ENCODE measurements at places on chromosomes 7 and 10.

GRCh38 chr7:1174881-1175596 lies 15.0 kb upstream of the ZFAND2A start:
- H3K4me1 ChIP-seq, result peaks cover 15% of the 10 kb centered on the region
- H3K27me3 ChIP-seq, result no peaks in the 10 kb centered on the region
- DNase-seq, result no peak

DNA sequence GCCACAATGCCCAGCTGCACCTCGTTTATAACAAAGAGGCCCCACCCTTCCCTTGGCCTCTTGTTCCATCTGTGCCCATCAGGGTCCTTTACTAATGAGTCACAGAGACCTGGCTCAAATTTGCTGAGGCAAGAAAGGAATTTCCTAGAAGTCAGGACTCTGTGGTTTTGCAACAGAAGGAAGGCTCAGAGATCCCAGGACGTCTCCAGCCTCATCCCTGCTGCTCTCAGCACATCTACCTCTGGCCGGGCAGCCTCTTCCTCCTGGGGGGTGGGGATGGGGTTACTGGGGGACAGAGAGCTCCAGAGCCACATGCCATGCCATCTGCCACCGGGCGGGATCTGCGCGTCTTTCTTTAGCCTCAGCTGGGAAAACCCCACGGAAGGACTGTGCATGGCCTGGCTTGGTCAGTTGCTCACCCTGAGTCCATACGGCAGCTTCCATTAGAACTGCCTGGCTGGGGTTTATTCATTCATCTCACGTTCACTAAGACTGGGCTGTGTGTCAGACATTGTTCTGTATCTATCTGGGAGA lies 41.9 kb upstream of the PSMG3 start:
- no peak overlapping the region for H3K4me3 ChIP-seq
- DNase-seq, result no peak
- H3K27me3 ChIP-seq, result no peaks in the 10 kb centered on the region
- H3K36me3 ChIP-seq, result no peaks in the 10 kb centered on the region
- H3K27ac ChIP-seq, result no peak overlapping the region

- peaks cover 12% of the 10 kb centered on the region for H3K4me1 ChIP-seq
- no peaks in the 10 kb centered on the region for H3K36me3 ChIP-seq
- H3K4me3 ChIP-seq, result no peak overlapping the region
These were observed 166.3 kb downstream of the ARHGAP12 start for GRCh38 chr10:31762316-31762715.

DNA sequence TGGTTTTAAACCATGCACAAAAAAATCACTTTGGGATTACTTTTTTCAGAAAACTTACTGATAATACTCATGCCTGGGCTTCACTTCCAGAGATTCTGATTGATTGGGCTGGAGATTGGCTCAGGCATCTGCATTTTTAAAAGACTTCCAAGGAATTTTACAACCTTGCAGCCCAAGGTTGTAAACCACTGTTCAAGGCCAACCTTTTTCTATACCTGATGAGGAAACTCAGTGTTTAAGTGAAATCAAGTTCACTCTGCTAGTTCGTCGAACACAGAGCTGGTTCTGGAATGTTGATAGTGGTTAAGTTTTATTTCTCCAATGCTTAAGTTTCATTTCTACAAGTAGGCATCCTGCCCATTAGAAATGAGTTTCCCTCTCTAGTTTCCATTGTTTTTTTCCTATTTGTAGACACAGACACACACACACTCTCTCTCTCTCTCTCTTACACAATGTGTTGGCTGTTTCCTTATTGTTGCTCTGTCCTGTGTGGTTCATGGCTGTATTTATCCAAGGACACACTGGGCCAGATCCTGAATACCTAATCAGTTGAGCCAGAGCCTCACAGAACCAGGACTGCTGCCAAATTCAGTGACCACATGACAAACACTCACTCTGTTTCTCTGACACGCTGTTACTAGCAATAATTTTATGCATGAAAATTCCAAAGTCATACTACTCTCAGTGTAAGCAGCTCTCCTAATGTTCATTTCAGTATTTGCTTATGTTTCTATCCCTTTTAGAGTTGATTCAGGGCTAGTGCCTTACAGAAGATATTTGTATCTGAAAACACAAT lies 3.7 kb upstream of the IFIT1B start:
- peak overlapping the region; percentile 13 for H3K27ac ChIP-seq
- H3K4me1 ChIP-seq, result no peaks in the 10 kb centered on the region
- no peaks in the 10 kb centered on the region for H3K36me3 ChIP-seq
- DNase-seq, result no peak
- H3K27me3 ChIP-seq, result no peaks in the 10 kb centered on the region
- H3K4me3 ChIP-seq, result no peak overlapping the region

DNA sequence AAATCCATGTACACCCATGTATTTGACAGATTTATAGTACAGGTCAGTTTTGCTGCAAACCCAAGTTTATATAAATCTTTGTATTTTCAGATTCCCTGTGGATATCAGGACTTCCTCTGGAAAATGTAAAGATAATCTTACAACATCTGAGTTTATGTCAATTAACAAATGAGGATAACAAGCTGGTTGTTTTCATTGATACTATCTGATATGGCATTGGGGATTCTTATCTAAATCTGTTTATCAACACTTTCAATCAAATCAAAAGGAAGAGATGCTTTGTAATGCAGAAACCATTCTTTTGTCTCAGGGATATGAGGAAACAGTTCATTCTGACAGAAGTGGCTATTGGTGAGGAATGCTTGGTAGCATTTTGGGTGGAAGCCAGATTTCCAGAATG lies 64.9 kb upstream of the FAM204A start:
- no peak for DNase-seq
- no peak overlapping the region for H3K27ac ChIP-seq
- H3K4me1 ChIP-seq, result no peaks in the 10 kb centered on the region
- H3K4me3 ChIP-seq, result no peak overlapping the region
- no peaks in the 10 kb centered on the region for H3K36me3 ChIP-seq
- H3K27me3 ChIP-seq, result no peaks in the 10 kb centered on the region

DNA sequence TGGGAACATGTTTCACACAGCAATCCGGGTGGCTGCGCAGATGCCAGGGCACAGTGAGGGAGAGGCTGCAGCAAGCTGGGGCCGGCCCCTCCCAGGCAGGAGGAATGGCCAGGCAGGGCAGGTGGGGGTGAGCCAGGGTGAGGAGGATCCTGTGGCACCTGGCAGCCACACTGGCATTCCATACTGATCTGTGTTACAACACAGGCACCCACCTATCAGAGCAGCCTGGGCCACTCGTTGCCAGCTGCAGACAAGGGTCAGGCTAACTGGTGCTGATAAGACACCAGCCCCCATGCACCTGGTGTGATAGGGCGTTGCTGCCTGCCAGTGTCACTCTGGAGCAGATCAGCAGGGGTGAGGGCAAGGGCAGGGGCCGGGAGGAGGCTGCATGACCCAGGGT lies 16.6 kb upstream of the RET start:
- no peak for DNase-seq
- H3K36me3 ChIP-seq, result no peaks in the 10 kb centered on the region
- no peak overlapping the region for H3K27ac ChIP-seq
- no peak overlapping the region for H3K4me3 ChIP-seq
- no peaks in the 10 kb centered on the region for H3K27me3 ChIP-seq

DNA sequence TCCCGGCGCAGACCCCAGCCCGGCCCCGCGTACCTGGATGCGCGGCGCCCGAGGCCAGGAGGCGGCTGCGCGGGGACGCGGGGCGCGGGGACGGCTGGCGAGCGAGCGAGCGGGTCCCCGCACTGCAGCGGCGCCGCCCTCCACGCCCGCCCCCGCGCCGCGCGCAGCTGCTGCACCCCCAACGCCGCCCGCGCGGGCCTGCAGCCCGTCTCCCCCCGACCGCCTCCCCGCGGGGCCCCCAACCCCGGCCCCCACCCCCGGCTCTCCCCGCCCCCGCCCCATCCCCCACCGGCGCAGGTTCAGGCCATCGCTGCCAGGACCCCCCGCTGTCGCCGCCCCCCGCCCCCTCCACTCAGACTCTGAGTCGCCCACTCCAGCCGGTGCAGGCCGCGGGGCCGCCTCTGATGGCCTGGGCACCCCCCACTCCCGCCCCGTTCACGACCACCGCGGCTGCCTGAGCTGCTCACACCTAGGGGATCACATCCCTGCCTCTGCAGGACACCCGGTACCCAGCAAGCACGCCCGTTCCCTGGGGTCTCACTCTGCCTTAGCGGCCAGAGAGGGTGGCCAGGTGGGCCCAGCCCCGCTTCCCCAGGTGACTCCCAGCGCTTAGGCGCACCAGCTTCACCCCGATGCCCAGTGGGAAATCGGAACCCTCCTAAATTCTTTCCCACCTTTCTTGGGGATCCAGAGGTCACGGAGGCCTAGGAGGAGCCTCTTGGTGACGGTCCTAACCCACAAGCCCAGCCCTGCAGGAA lies 13.9 kb upstream of the DNAAF5 start:
- H3K4me1 ChIP-seq, result no peaks in the 10 kb centered on the region
- H3K36me3 ChIP-seq, result no peaks in the 10 kb centered on the region
- H3K27ac ChIP-seq, result no peak overlapping the region
- H3K4me3 ChIP-seq, result no peak overlapping the region

GRCh38 chr7:148303295-148304082 lies 287.1 kb upstream of the C7orf33 start:
- no peak for DNase-seq
- no peaks in the 10 kb centered on the region for H3K36me3 ChIP-seq
- no peak overlapping the region for H3K4me3 ChIP-seq
- no peak overlapping the region for H3K27ac ChIP-seq

GRCh38 chr7:29871787-29872398 lies 65.6 kb downstream of the WIPF3 start:
- DNase-seq, result no peak
- H3K36me3 ChIP-seq, result no peaks in the 10 kb centered on the region
- no peaks in the 10 kb centered on the region for H3K4me1 ChIP-seq
- no peaks in the 10 kb centered on the region for H3K27me3 ChIP-seq

- peaks cover 35% of the 10 kb centered on the region for H3K27me3 ChIP-seq
- no peak within 1 kb of the TSS for H3K27ac ChIP-seq
- peak; percentile 64 for DNase-seq
- no peaks in the 10 kb centered on the region for H3K36me3 ChIP-seq
- peak within 1 kb of the TSS; percentile 50 for H3K4me3 ChIP-seq
These were observed at the start of gene PODXL for GRCh38 chr7:131556053-131556908. TSS of gene PODXL (minus strand) at chr7:131556628. CDS start at chr7:131556359, 269 bp downstream.

DNA sequence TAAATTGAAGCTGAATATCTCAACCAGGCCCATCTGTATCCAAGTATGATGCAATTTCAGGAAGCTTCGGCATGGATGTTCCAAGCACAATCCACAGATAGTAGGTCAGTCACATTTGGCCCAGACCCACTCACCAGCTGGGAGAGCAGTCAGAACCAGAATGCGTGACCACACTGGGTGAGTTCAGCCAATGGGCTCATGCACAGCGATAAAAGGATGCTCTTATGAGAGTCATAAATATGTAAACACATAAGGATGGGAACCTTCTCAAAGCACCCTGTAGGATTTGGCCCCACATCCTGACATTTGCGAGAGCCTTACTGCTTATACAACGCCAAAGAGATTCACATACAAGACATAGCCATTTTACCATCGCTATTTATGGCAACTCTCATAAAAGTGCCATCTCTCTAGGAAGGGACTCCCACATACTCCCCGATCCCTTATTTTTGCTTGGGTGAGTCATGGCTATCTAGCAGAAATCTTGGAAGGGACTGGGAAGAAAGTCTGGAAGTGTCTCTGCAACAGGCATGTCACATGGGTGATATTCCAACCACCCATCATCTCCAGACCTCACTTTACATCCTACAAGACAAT lies 3.0 kb downstream of the AFAP1L2 start:
- no peak for DNase-seq
- no peaks in the 10 kb centered on the region for H3K36me3 ChIP-seq
- H3K4me1 ChIP-seq, result no peaks in the 10 kb centered on the region
- no peak overlapping the region for H3K4me3 ChIP-seq
- H3K27me3 ChIP-seq, result peaks cover 13% of the 10 kb centered on the region
- H3K27ac ChIP-seq, result no peak overlapping the region

DNA sequence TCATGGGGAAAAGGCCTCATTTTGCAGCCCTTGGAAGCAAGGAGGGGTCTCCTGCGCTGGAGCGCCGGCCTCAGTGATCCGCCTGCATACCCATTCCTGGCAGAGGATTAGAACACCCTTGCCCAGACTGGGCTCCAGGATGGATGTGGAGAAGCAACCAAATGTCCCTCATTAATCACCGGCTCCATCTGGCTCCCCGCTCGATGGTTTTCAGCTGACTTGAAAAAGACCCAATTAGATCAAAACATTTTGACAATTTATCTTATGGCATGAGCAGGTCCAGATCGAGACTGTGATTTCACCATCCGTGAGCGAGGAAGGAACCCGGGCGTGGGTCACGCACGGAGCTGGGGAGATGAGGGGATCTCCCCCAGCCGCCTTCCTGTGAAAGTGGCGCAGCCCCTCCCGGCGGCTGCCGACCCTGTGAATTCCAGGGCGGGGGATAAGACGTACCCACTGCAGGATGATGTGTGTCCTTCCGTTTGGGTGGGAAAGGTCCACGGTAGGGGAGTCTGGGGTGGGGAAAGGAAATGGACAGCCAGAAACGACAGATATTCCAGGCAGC lies 141.6 kb downstream of the EMX2 start:
- no peaks in the 10 kb centered on the region for H3K27me3 ChIP-seq
- H3K27ac ChIP-seq, result no peak overlapping the region
- no peaks in the 10 kb centered on the region for H3K4me1 ChIP-seq
- H3K4me3 ChIP-seq, result no peak overlapping the region
- H3K36me3 ChIP-seq, result no peaks in the 10 kb centered on the region

GRCh38 chr7:136336932-136337331 lies 359.8 kb upstream of the MTPN start:
- H3K36me3 ChIP-seq, result no peaks in the 10 kb centered on the region
- no peak overlapping the region for H3K4me3 ChIP-seq
- no peaks in the 10 kb centered on the region for H3K4me1 ChIP-seq
- H3K27ac ChIP-seq, result no peak overlapping the region

DNA sequence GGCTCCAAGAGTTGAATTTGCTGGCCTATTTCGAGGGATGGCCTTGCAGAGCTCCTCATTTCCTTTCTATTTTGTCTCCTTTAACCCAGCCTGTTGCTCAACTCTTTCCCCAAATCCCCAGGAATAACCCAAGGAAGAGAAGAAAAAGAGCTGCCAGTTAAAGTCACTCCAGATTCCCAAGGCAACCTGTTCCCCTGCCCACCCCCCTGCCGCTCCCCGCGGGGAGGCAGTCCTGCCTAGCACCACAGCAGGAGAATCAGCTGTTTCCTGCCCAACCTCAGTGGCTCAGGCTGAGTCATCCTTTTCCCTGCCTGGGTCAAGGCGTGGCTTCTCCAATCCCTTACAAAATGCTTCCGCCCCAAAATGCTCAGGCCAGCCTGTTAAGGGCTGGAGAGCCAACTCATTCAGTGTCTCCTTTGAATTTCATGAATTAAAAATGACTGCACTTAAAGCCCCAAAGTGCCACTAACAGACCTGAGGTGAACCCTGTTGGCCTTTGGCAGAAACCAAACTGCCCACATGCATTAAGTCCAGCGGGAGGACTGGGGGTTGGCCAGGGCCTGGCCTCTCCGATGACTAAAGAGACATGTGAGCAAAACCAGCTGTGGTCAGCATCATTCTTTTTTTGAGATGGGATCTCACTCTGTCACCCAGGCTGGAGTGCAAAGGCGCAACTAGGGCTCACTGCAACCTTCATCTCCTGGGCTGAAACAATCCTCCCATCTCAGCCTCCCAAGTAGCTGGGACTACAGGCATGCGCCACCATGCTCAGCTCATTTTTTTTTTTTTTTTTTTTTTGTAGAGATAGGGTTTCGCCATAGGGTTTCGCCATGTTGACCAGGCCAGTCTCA lies 83.2 kb upstream of the KIF5B start:
- no peak for DNase-seq
- no peaks in the 10 kb centered on the region for H3K36me3 ChIP-seq
- no peaks in the 10 kb centered on the region for H3K27me3 ChIP-seq
- no peak overlapping the region for H3K27ac ChIP-seq
- H3K4me3 ChIP-seq, result no peak overlapping the region

Data from CD8-positive, alpha-beta memory T cell (primary cell).